ENCODE measurements at places on chromosomes 1 and 21.

DNA sequence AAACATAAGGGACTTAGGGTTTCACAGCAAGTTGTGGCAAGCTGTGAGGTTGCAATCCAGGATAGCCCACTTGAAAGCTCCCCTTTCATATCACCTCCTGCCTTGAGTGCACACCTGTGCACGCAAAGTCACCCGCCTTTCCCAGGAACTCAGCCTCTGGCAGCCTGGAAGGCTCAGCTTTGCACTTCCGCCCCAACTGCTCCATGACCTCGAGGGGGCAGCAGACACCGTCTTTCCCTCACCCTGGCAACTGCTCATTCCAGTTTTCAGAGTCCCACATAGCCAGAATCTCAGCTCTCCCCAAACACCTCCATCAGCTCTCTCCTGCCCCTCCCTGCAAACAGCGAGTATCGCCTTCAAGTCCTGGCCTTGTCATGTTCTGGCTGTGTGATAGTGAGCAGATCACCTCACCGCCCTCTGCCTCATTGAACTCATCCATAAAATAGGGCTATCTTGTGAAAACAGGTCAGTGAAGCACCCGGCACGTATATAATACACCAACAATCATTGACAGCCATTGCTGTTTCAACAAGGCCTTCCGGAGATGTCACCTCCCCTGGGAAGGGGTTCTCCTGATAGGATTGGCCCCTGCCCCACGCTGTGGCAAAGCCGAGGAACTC is 32.2 kb upstream of the EPB41 start:
- peak; percentile 68 for DNase-seq

DNA sequence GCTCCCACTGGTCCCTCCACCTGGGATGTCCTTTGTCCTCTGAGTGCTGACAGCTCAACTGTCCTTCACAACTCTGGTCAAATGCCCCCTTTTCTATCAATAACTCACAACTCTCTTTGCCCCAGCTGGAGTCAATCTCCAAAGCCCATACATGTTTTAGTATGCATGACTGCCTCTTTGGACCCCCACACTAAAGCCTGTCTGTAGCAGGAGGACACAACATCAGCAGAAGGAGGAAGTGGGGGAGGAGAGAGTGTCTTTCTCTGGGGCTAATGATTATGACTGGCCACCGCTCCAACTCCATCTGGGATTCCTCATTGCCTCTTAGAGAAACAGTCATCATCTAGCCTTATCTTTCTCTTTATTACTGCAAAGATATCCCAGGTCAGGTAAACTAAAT is 186.6 kb upstream of the FGGY start:
- no peak for DNase-seq

GRCh38 chr21:32425628-32426027 is 13.1 kb downstream of the EVA1C start:
- DNase-seq: no peak

GRCh38 chr1:26555550-26555981 is 26.0 kb downstream of the RPS6KA1 start:
- no peak for DNase-seq

DNA sequence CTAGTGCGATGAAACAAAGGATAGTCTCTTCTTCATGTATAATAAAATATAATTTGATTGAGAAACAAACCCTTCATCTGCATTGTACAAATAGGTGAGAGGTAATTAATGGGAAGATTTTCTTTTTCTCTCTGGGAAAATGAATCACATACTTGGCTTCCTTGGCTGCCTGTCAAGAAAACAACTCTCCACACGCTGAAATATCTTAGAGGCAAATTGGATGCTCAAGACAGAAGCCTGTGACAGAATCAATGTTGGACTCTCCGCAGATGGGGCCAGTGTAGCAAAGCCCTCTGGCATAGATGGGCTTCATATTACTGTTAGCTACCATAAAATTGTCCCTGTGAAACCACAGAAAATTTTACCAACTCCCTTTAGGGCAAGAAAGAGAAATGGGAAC is 186.6 kb downstream of the GRIK1 start:
- DNase-seq: no peak

GRCh38 chr21:41509145-41509496 is 1.2 kb upstream of the TMPRSS2 start:
- DNase-seq: no peak

DNA sequence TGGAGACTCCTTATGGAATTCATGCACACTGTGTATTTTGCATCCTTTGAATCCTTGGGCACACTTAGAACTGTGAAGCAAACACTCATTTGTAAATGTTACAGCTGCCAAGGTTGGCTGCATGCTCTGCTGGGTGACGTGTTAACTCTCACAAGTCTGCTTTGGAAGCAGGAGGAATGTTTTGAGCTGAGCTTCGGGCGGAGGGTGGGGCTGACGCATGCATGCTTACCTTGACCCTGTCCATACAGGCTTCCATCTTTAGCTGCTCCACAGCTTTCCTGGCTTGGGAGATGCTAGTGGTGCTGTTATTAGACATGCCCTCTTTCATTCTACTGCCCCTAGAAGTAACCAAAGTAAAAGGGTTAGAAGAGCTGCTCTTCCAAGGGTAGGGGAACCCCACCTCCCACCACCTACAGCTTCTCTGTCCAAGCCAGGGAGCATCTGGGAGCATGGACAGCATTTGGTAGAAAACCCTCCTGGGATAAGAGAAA is 66.0 kb downstream of the GNG4 start:
- no peak for DNase-seq

DNA sequence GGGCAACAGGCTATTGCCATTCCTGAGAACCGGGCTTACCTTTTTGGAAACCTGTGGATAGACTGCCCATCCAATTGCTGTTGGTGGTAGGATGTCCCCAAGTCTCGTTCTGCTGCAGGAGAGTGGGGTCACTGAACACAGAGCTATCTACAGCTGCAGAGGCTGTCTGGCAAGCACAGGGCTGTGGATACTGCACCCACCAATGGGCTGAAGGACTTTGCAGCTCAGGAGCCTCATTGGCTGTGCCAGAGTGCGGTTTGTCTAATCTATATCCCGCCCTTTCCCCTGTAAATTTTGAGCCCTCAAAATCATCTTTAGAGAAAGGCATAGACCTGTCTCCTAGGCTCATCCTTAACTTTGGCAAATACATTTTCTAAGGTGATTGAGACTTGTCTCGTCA is 15.3 kb downstream of the RNF187 start:
- DNase-seq: no peak

GRCh38 chr1:111559736-111560279 is 56.4 kb upstream of the ADORA3 start:
- no peak for DNase-seq

GRCh38 chr1:112702067-112702395 is 4.9 kb downstream of the RHOC start:
- no peak for DNase-seq

- DNase-seq: no peak
Observed at GRCh38 chr1:244050835-244051444, at the start of gene ZBTB18. Gene ZBTB18 (plus strand): TSS chr1:244051283. CDS start chr1:244051432, 149 bp downstream.

GRCh38 chr1:221162352-221162751 is 283.1 kb downstream of the HLX start:
- DNase-seq: no peak

DNA sequence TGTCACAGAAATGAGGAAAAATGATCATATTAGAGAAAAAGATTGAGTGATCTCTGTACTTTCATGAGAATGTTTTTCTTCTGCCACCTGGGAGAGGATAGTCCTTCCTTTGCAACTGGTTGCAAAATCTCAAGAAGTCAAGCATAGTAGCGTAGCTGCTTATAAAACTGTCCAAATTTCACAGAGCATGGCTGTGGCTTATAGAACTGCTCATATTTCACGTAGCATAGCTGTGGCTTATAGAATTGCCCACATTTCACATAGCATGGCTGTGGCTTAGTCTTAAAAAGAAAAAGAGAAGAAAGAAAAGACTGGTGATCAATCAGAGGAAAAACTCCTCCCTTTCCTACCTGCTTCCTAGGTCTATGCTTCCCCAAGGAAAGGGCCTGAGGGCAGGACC is 329.5 kb downstream of the SIPA1L2 start:
- no peak for DNase-seq

DNA sequence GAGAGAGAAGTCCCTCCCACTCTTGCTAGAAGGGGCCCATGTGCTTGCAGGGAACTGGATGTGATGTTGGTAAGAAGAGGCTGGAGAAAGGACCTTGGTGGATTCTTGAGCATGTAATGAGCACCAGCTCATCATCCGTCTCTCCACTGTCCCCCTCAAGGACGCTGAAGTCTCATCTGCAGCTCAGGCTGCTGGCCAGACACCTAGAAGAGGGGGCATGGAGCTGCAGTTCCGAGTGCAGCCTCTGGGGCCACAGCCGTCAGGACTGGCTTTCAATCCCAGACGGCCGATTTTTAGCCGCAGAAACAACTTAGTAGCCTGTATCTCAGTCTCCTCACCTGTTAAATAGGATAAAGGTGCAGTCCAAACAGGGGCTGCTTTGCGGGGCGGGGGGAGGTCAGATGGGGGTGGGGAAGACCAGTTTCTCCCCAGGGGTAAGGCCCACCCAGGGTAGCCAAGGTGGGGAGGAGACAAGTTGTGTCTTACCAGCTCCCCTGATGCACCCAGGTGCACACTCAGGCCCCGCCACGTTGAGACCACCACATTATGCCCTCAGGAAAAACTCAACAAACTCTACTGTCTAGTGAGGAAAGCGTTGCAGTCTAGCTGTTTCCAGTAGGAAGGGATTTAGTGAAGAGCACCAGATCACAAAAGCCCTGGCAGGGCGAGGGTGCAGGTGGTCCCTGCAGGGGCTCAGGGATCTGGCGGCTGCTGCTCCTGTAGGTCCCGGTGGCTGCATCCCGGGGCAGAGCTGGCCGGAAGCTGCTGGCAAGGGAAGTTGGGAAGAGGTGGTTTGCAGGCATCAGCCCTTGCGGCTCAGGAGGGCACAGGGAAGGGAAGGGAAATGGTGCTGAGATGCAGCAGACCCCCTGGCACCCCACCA is 29.5 kb downstream of the LDLRAP1 start:
- DNase-seq: peak; percentile 26

GRCh38 chr21:39422527-39423241 is 22.9 kb downstream of the LCA5L start:
- DNase-seq: no peak

GRCh38 chr21:25934130-25934529 is 199.4 kb downstream of the GABPA start:
- DNase-seq: no peak

DNA sequence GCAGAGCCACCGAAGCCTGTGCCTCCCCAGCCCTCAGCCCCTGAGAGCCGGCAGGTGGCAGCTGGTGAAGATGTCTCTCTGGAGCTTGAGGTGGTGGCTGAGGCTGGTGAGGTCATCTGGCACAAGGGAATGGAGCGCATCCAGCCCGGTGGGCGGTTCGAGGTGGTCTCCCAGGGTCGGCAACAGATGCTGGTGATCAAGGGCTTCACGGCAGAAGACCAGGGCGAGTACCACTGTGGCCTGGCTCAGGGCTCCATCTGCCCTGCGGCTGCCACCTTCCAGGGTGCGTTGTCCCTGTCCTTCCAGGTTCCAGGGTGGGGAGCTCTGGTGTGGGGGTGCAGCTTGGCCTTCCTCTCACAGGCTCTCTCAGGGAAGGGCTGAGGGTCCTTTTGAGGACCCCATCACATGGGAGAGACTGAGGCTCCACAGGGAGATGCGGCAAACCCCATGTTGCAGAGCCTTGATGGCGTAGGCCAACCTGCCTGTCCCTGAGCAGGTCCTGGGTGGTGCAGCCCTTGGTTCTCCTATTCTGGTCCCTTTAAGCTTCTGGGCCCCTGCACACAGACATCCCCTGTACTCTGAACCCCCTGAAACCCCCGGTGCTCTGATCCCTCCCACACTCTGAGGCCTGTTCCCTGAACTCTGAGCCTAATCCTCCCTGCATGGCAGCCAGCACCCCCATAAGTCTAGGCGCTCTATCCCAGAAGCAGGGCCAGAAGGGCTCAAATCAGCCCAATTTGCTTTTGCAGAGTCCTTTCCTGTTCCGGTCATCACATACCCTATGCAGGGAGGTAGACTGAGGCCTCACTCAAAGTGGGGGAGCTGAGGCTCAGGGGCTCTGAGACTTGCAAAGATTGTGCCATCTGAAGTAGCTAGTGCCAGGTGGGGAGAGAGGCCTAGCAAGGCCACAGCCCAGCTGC is 88.5 kb downstream of the TRIM11 start:
- no peak for DNase-seq

GRCh38 chr1:173476665-173477285 is 360 bp upstream of the PRDX6 start:
- peak; percentile 64 for DNase-seq

DNA sequence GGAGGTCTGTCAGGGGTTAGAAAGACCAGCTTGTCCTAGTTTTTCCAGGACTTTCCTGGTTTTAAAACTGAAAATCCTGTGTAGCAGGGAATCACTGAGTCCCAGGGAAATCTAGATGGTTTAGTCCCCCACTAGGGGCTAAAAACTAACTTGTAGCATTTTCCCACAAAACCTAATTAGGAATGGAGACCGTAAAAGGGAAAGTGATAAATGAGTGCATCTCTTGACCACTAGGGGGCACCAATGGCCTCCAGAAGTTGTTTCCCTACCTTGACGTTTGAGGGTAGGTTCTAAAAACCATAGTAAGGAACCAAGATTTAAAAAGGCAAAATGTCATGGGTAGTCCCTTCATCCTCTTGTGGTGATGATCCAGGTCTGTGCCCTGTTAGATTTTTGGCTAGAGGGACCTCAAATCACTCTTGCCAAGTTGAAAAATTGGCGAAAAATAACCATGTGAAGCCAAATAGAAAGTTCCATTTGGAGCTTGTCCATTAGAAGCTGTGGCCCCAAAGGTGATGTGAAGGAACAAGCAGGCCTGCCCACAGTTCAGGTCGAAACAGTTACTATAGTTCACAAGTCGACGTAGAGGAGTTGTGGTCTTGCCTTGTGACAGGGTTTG is 24.5 kb downstream of the CLIC6 start:
- DNase-seq: peak; percentile 45

DNA sequence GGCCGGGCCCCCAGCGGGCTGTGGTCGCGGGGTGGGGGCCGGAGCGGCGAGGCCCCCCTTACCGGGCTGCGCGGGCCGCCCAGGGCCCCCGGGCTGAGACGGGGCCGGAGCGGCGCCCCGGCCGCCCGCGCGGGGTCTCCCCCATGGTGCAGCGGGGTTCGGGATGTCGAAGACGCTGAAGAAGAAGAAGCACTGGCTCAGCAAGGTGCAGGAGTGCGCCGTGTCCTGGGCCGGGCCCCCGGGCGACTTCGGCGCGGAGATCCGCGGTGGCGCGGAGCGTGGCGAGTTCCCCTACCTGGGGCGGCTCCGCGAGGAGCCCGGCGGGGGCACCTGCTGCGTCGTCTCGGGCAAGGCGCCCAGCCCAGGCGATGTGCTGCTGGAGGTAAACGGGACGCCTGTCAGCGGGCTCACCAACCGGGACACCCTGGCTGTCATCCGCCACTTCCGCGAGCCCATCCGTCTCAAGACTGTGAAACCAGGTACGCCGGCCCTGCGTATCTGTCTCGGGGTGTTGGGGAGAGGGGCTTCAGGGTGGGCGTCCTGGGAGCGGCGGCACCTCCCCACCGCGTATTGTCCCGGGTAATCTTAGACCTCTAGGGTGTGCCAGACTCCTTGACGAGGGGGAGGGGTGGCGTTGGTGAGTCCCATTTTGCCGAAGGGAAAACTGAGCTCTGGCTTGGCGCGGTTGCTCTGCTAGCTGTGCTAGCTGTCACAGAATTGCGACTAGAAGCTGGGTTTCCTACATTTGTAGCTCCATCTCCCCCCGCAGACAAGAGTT is 745 bp downstream of the MAGI3 start:
- DNase-seq: peak; percentile 48

Data from memory B cell (primary cell).